ENCODE measurements at places on chromosomes 12 and 14.

- DNase-seq, result no peak
These were observed 23.6 kb downstream of the TRHDE start for GRCh38 chr12:72295744-72296143.

- no peak for DNase-seq
These were observed 5.8 kb upstream of the TBPL2 start for GRCh38 chr14:55446127-55446736.

GRCh38 chr12:51865757-51866270 is 17.3 kb upstream of the FIGNL2 start:
- DNase-seq, result peak; percentile 45

- DNase-seq, result peak; percentile 78
These were observed 576 bp downstream of the SYNE3 start for GRCh38 chr14:95515596-95516552.

- DNase-seq, result no peak
These were observed 825 bp upstream of the CCDC85C start for GRCh38 chr14:99604766-99605298.

DNA sequence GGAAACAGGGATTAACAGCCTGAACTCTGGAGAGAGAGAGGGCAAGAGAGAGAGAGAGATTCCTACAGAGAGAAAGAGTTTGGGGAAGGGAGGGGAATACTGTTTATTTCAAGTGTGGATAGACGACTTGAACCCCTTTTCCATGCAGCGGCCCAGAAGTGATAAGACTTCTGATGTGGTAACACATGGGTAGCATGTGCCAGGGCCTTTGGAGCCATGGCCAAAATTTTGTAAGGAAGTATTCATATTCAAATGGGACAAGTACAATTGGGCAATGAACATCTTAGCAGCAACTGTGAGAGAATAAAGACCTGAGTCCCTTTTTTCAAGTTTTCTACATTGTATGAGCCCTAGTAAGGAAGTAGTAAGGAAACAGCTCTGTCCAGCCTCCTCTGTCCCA is 42.4 kb upstream of the CCDC196 start:
- no peak for DNase-seq

DNA sequence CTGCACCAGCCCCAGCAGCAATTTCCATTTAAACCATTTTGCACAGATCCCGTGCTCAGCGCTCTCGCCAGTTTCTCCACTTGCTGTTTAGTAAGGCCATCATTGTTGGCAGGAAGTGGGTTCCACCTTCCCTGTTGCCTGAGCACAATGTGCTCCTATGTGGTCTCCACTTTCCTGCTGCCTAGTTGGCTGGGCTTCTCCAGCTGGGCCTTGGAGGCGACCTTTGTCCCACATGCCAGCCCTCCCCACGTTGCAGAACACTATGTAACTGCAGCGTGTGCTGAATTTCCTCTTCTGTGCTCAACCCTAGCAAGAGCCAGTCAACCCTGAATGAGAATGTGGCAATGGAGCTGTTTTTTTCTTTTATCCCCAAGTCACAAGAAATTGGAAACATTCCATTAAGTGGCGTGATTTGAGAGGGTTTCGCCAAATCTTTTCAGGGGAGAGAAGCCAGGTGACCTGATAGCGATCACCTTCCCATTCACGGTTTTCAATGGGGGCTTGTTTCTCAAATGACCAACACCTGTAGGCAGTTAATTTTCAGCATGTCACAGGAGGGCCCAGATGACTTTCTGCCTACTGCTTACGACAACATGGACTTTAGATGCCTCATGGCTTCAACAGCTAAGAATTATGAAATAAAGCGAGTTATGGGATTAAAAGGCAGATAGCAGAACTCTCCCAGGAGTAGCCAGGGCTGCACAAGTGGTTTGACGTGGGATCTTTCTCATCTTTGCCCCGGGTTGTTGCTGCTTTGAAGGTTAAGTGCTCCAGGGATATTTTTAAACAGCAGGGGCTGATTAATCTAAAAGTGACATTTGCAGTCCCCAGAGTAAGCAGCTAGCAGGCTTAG is at the start of gene ACACB:
ACACB (plus strand) TSS at position 830 of the 853 bp plus-strand sequence. CDS start 22,819 bp downstream, outside the sequence.
- DNase-seq, result peak; percentile 90

DNA sequence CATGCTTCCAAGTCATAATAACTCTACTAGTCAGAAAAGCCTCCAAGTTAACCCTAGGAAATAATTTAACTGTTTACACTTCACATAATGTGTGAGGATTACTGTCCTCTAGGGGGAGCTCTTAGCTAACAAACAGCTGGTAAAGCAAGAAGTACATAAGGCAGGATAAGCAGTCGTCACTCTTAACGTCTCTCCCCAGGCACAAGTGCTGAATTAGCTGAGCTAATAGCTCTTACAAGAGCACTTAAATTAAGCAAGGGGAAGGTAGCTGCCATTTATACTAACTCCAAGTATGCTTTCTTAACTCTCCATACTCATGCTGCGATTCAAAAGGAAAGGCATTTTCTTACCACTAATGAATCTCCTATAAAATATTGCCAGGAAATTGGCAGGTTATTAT is 79.3 kb upstream of the TSPAN11 start:
- peak; percentile 40 for DNase-seq

DNA sequence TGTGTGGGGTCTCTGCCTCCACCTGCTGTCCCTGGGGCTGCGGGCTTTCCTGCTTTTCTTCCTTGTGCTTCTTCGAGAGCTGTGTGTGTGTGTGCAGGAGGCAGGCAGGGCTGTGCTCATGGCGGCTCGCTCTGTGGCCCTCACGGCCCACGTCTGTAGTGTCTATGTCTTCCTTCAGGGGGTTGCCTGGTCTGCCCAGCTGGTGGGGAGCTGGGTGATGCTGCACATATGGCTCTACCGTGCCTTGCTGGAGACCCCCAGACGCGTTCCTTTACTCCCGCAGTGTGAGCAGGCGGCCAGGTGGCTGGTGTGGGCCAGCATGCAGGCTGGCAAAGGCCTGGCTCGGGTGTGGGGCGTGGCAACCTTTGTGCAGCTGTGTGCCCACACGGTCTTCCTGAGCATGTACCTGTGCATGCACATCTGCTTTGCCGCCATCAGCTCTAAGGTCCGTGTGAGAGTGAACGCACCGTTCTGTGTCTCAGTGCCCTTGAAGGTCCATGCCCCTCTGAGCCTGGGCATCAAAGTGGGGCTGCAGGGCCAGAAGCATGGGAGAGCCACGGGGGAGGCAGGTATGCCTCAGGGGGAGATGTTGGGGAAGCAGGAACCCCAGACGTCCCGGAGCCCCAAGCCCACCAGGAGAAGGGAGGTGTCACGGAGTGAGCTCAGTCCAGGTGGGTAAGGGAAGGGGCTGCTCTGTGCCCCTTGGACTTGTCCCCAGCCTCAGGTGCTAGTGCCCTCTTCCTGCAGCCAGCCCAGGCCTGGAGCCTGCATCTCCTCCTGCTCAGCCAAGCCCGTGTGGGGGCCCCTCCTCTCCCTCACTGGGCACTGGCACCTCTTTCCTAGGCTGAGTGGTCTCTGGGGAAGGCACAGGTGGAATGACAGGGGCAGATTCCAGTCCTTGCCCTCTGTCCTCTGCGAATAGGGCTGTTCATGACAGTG is 26.4 kb downstream of the CLSTN3 start:
- no peak for DNase-seq

GRCh38 chr14:60064491-60065072 is 27.1 kb upstream of the PCNX4 start:
- no peak for DNase-seq

GRCh38 chr14:29518335-29518734 is 409.3 kb downstream of the PRKD1 start:
- DNase-seq, result no peak

DNA sequence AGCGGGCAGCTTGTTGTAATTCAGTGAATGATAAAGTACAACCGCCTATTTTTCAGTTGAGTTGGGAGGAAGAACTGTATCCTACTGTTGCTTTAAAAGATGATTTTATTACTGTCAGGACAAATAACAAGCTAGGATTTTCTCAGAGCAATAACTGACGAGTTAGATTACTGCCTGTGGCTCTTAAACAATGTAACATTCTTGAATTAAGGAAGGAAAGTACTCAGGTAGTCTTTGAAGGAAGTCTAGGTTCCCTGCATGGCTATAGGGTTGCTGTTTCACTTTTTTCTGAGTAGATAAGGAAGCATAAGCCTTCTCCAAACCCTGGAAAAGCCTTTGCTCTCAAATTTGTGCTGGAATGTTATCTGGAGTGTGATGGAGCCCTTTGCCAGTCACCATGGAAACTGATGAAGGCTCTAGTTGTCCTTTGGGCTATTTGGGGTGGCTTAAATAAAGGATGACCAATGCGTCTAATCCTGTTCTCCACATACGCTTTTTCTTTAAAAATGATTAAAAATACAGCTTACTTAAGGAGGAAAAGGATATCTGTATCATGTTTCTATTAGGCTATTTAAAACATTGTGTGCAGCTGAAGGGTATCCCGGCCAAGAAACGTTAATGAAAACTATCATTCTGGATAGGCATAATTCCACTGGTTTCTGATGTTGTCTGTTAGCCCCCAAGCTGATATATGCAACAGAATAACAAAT is 17.7 kb downstream of the NUBPL start:
- DNase-seq, result no peak

GRCh38 chr14:93741556-93742230 is 46.6 kb downstream of the PRIMA1 start:
- no peak for DNase-seq

DNA sequence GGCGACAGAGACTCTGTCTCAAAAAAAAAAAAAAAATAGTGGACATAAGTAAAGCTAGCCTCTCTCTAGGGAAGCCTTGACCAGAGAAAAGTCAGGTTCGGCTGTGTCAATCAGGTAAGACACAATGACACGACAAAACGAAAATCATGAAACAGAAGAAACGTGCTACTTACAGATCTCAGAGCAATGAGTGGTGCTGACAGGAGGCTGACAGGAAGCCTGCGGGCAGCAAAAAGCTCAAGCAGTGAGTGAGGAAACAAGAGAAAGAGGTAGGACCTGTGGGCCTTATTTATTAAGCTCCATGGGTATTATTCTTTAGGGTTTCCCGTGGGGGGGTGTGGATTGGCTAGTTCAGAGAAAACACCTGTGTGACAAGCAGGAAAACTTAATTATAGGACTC is 363.1 kb downstream of the KCNH5 start:
- DNase-seq, result no peak

- no peak for DNase-seq
These were observed 125.5 kb downstream of the DAAM1 start for GRCh38 chr14:59313658-59314608.

GRCh38 chr12:6118891-6119568 is 5.4 kb downstream of the VWF start:
- no peak for DNase-seq

DNA sequence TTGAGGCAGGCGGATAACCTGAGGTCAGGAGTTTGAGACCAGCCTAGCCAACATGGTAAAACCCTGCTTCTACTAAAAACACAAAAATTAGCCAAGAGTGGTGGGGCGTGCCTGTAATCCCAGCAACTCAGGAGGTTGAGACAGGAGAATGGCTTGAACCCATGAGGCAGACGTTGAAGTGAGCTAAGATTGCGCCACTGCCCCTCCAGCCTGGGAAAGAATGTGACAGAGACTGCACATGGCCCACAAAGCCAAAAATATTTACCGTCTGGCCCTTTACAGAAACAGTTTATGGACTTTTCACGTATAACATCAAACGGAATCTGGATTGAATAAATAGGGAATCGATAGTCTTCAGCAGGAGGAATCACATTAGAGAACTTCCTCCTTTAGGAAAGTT is 3.5 kb downstream of the RSRC2 start:
- no peak for DNase-seq

GRCh38 chr14:91869556-91869955 is 2.2 kb upstream of the TC2N start:
- DNase-seq, result no peak

DNA sequence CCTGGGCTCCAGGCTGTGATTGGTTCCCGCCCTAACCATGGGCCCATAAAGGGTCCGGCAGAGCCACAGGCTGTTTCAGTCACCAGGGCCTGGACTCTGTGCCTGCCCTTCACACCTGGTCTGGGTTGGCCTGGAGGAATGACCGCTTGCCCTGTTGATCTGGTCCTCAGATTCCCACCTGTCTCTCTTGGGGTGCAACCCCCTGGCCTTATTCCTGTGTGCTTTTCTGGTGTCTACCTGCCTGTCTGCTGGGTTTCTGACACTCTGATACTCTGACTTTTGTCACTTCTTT is 2.9 kb upstream of the KRT83 start:
- DNase-seq, result no peak

GRCh38 chr14:66234411-66234810 is 251.8 kb upstream of the CCDC196 start:
- DNase-seq, result no peak
